ENCODE measurements at places on chromosomes 6 and 20.
A peak's percentile ranks its signal among the peaks of the same experiment; 100 is the strongest.

- no peak for DNase-seq
Measured at GRCh38 chr6:139540894-139541293, 166.4 kb upstream of the CITED2 start.

GRCh38 chr6:75620381-75621304, 19.0 kb downstream of the SENP6 start:
- no peak for DNase-seq

DNA sequence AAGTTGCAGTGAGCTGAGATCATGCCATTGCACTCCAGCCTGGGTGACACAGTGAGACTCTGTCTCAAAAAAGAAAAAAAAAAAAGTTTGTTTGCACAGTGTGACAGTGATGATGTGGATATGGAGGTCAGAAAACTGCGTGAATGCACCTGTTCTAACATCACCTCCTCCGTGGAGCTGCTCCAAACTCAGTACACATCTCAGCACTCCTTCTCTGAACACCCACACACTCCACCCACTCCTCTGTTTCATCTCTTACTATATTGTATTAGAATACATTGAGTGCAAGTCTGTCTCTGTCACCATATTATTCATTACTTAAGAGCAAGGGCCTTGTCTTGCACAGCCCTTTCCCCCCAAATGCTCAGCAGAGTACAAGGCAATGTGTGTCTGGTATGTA, 51.5 kb upstream of the ENPP4 start:
- DNase-seq, result no peak

DNA sequence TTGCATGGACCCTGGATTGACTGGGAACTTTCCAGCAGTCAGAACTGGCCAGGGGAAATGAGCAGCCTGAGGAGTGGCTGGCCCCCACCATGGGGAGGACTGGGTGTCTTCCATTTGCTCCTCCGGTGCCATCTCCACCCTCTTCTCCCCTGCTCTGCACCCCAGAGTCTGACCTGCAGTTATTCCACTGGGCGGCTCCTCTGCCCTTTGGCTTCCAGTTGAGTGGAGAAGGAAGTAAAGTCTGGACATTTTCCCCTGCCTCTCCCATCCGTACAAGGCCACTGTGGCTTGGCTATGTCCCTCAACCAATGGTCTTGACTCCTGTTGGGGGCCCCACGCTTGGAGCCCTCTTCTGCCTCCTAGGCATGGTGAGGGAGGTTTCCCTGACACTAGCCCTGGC, 47.9 kb upstream of the NEDD9 start:
- no peak for DNase-seq

GRCh38 chr20:46770330-46771194, 61.1 kb downstream of the SLC2A10 start:
- DNase-seq, result peak; percentile 38

DNA sequence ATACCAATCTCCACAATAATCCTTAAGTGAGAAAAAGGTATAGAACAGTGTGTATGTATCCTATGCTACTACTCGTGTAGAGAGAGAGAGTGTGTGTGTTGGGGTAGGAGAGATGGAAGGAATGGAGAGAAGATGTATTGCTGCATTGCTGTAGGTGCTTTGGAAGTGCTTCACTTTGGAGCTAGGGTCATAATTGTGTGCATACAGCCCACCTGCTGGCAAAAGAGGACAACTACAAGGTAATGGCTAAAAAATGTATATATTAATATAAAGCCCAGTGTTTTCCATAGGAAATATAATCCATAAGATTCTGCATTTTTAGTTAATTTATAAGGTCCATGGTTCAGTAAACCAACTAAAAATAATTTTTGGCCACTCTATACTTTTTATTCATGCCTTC, 36.1 kb downstream of the SERAC1 start:
- DNase-seq, result peak; percentile 59

DNA sequence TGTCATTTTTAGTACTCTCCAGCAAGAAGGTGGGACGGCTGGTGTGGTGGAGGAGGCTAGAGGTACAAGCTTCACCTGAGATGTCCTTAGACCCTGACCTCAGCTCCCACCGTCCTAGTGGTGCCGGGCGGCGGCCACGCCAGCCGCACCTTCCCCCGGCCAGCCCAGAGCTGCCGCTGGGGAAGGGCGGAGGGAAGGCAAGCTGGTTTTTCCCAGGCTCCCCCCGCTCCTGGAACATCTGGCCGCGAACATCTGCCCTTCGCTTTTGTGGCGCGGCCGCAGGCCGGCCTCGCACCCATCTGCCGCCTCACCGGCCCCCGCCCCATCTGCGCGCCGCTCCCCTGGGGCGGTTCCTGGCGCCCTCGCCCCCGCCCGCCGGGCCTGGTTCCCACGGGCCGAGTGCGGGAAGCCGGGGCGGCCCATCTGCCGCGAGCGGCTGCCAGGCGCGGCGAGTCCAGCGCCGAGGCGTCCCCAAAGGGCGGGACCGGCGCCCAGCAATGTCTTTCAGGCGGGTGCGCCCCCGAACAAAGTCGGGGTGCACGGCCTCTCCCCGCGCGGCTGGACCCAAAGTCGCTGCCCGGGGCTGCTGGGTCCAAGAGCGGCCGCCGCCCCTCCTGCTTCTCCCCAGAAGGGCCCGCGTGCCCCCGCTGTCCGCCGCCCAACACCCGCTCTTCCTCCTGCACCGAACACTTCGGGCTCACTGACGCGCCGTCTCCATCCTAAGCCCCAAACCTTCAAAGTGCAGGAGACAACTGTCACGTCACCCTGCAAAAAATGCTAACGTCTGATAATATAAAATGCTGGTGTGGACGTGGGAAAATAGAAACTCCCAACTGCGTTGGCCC, 17.3 kb upstream of the ID1 start:
- DNase-seq, result peak; percentile 58

- DNase-seq, result peak; percentile 34
Measured at GRCh38 chr6:41967312-41968287, 26.0 kb upstream of the CCND3 start.

- peak; percentile 52 for DNase-seq
Measured at GRCh38 chr20:20664795-20665589, 47.5 kb downstream of the RALGAPA2 start.

- no peak for DNase-seq
Measured at GRCh38 chr6:112504621-112505020, 157.5 kb downstream of the RFPL4B start.

GRCh38 chr6:144214622-144215401, 64.5 kb downstream of the STX11 start:
- no peak for DNase-seq

DNA sequence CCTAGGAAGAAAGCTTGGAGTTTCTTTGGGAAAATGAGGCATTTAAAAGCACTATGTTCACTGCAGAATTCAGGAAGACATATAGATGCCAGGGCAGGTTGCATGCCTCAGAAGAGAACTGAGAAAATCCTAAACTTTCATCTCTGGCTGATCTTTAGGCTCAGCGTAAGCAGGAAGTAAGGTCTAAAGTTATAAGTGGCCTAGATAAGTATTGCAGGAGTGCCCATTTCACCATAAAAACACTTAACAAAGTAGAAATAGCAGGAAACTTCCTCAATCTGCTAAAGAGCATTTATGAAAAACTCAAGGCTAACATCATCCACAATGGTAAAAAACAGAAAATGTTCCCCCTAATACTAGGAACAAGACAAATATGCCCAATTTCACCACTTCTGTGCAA, 320.3 kb downstream of the BMP2 start:
- DNase-seq, result no peak

DNA sequence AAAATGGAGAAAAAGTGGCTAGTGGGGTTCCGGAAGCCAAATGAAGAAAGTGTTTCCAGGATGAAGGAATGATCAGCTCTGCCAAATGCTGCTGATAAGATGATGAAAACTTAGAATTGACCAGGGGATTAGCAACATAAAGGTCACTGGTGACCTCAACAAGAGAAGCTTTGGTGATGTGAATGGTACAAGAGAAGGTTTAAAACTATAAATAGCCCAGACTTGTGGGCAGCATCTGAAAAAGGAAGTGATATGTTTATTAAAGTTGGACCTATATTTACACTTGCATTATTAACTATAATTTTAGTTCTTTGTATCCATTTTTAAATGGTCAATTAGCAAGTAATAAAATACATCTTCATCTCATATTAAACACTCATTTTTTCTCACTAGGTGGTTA, 45.1 kb downstream of the CGA start:
- no peak for DNase-seq

GRCh38 chr6:56902641-56903464, 52.1 kb upstream of the BEND6 start:
- DNase-seq, result peak; percentile 74

DNA sequence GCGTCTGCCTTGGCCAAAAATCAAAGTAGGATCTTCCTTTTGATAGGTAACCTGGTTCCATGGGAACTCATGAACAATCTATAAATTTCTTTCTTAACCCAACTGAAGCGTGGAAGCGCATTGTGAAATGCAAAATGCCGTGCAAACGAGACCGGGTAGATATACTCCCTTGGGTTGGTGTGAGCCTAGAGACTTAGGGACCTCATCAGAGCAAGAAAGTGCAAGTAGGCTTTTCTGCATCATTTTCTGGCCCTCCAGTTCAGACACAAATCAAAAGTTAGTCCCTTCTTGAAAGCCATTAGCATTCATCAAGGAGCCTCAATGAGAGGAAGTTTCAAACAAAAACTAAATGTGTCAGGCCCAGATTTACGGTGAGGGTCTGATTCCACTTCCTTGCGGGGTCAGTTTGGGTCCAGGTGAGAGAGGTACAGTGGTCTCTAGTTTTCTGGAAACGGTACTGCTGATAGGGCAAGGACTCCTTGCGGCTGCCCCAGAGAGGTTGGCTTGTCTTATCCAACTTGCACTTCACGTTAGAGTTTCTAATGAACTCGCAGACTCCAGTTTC, 5.3 kb upstream of the ZNF184 start:
- peak; percentile 47 for DNase-seq

- no peak for DNase-seq
Measured at GRCh38 chr20:12614764-12615163, 394.0 kb upstream of the SPTLC3 start.

DNA sequence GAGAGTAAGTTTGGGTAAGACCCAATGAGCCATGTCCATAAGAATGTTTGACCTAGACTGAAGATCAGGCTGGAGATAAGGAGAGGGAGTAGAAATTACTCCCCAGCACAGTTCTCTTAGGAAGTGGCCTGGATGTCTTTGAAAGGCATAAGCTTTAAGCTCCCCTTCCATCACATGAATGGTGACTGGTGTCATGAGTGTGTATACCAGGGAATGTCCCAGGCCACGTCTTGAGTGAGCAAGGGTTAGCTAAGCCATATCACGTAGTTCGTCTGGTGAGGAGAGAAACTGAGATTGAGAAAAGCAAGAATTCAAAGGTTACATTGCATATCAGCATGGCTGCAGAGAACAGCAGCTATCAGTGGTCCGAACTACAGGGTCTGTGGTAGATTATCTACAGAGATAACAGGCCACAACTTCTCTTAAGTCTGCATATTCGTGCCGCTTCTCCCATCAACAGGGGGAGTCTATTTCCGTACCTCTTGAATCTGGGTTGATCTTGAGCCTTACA, 60.1 kb upstream of the BMP2 start:
- DNase-seq, result peak; percentile 39

DNA sequence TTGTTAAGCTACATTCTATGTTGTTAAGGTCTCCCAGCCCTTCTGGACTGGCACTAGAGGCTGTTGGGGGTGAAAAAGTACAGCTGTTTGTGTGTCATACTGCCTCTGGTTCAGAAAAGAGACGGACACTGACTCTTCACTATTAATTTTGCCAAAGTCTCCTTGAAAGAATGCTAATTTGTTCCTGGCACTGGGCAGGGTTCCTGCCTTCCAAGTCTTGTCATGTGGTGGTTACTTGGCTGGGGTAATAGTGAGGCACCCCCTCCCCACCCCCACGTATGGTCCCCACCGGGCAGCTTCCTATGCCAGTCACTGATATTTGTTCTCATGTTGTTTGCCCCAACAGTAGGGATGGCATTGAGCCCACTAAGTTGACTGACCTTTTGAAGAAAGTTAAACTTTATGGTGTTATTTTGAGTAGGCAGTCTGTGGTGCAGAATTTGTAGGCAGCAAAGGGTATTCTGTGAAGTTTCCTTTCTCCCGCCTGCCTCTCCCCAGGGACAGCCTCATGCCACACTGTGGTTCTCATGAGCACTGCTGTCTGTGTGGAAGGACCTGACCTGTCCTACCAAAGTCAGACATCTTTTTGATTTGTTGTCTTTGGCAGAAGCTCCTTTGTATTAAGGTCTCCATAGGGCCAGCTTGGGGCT, 8.7 kb downstream of the CDS2 start:
- no peak for DNase-seq

DNA sequence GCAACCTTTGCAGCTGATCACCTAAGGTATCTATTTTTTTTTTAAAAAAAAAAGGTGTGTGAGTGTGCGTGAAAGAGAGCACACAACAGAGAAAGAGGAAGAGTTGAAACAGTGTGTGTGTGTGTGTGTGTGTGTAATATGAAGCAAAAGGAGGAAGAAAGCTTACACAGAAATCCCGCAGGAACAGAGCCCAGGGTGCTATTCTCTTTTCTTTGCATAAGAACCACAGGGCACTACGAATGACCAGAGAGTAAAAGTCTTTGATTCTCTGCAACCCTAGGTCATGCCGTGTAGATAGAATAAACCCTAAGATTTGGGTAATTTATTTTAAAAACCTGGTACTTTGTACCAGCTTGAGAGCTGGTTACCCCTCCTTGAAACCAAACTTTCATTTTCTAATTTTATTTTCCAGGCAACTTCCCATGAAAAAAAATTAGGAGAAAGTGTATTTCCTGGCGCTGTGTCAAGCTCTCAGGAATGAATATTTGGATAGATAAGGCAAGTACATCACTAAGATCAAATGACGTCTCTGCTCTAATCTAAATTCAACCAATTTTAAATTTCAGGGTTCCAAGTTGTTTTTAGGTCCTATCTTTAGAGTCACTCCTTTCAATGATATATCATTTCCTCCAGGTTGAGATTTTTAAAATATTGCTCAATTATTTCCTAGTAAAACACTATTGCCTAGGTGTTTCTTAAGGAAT, 47.9 kb upstream of the ID4 start:
- no peak for DNase-seq

DNA sequence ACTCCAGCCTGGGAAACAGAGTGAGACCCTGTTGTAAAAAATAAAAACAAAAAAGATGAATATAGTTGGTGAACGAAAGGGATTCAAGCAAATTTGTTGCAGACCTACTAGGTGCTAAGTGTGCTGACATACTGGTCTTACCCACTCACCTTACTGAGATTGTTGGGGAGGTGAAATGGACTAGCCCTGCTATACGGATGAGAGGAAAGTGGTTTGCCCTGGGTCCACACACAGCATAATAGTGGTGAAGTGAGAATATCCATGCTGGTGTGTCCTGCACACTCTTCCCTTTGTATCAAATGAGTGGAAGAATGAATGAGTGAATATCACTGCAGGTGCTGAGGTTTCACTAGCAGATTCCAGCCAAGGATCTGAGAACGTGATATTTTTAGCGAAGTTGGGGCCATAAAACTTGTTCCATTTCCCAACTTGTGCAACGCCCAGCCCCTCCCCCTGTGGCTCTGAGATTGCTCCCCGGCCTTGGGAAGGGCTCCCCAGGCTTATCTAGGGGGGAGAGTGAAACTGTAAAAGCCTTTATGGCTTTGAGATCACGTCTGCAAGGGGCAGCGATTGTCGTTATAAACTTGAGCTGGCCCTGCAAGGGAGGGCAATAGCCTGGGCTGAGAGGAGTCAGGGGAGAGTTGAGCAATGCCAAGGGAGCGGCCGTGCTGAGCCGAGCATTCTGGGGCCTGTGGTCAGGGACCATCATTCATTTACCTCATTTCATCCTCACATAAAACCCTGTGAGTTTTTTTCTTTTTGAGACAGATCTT, 33.2 kb upstream of the TTPAL start:
- DNase-seq, result no peak

- DNase-seq, result no peak
Measured at GRCh38 chr6:111258010-111258409, 170.7 kb downstream of the SLC16A10 start.

- peak; percentile 59 for DNase-seq
Measured at GRCh38 chr6:30508890-30509736, 19.8 kb downstream of the HLA-E start.

GRCh38 chr6:42013134-42013516, 37.2 kb upstream of the TAF8 start:
- DNase-seq, result peak; percentile 67

Measured in choroid plexus epithelial cell (primary cell).